ENCODE measurements at places on chromosomes 13 and 19.

- no peak for DNase-seq
Observed at GRCh38 chr19:3968556-3969434, 2.1 kb downstream of the DAPK3 start.

DNA sequence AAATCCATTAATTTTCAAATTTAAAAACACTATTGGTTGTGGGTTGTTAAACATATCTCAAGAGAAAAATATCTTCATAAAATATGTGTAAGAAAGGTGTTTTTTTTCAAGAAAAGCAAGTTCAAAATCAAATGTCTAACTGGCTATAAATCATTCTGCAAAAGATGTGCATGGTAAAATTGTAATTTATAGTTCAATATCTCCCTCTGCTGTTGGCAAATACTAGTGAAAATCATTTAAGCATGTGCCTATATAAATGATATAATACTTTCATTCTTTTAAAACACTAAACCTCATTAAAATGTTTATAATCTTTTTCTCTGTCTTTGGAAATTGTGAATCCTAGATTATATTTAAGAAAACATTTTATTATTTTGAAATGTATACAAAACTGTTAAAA is 17.2 kb upstream of the SLITRK6 start:
- DNase-seq, result no peak

- no peak for DNase-seq
Observed at GRCh38 chr13:39965309-39965708, 309.8 kb downstream of the COG6 start.

DNA sequence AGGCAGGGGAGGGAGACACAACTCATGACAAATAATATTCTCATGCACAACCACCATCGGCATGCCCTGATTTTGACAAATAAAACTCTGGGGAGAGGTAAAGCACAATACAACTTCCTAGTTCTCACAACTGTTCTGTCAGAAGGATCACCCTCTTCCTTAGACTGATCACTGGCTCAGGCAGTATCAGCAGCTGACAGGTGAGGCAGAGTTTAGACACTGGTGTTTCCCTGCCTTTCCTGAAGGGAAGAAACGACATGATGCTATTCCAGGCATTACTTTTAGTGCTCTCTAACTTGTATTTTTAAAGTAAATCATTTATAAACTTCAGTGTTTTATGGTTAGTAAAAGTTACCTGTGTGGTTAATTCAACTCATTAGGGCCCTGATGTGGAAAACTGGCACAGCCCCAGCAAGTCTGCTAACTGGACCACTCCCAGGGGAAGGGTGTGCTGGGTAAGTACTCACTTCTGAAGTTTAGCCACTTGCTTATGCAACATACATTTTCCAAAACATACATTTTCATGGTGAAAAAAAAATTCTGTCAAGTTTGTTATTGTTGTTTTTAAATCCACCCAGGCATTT is 82.8 kb downstream of the CRYL1 start:
- DNase-seq, result no peak

GRCh38 chr19:46461537-46461936 is 9.8 kb downstream of the PNMA8A start:
- no peak for DNase-seq

DNA sequence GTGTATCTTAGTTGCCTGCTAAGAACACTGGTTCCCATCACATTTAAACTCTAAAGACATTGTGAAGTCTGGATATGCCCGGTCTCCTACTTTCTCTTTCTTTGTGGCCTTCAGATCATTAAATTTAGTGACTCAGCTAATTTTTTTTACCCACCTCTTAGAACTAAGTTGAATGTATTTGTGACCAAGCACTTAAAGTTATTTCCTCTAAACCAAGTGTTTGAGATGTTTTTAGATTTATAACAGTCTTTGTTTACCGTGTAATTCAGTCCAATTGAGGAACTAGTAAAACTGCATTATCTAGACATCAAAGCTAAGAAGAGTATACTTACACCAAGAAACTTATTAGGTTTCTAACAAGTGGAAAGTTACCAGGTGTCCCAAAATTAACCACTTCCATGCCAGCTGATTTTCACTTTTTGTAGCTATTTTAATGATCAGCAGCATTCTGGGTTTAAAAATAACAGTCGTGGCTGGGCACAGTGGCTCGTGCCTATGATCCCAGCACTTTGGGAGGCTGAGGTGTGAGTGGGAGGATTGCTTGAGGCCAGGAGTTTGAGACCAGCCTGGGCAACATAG is 53.1 kb downstream of the ARHGAP35 start:
- no peak for DNase-seq

GRCh38 chr13:43363156-43363953 is 340.0 kb downstream of the DNAJC15 start:
- DNase-seq, result no peak

GRCh38 chr13:30943881-30944280 is 11.4 kb downstream of the TEX26 start:
- DNase-seq, result no peak

DNA sequence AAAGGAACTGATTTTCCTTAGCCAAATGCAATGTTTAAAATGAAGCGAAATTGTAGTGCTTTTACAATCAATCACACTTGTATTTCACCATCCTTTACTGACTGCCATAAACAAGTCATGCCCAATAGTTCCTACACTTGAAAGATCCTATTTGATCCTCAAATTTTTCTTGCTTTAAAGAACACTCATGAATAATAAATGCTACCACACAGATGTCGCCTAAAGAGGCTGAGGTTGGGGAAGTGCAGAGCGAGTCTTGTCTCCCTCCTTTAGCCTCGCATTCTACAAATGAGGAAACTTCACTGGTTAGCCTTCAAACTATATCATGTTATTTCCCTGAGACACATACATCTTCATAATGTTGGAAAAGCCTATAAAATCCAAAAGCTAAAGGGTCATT is 18.7 kb upstream of the AMER2 start:
- no peak for DNase-seq

- DNase-seq, result no peak
Observed at GRCh38 chr13:40379196-40379595, 287.2 kb downstream of the FOXO1 start.

DNA sequence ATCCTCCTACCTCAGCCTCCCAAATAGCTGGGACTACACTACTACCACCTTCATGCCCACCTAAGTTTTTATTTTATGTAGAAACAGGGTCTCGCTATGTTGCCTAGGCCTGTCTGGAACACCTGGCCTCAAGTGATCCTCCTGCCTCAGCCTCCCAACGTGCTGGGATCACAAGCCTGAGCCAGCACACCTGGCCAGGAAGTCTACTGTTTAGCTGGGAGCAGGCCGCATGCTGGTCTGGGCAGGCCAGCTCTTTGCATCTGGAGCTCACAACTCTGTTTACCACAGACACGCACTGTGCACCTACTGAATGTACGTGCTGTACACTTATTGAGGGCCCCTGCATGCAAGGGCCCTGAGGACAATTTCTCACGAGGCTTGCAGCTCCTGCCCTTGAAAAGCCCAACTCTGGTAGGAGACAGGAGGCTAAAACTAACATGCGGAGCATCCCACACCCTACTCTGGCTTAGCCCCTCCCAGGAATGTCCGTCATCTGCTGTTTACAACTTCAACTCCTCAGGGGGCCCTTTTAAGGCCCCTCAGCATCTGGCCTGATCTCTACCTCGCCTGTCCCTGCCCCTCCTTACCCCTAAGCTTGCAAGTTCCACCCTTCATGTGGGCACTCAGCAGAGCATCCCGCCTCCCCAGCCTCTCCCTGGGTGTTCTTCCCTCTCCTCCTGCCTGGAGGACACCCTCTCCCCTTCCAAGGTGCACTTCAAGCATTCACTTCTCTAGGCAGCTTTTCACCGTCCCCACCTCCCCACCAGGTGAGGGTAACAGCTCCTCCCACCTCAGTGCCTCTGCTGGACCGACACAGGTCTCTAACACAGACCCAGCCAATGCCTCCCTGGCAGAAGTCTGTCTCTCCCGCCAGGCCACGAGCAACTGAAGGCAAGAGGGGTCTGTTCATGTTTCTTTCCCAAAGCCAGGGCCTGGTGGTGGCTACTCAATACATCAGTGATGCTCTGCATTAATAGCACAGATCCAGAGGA is 114.2 kb upstream of the UQCRFS1 start:
- DNase-seq, result no peak

- DNase-seq, result no peak
Observed at GRCh38 chr19:4909156-4909896, at the start of gene UHRF1. Gene UHRF1 (plus strand): TSS chr19:4909501. CDS start chr19:4910886, 1,385 bp downstream.

DNA sequence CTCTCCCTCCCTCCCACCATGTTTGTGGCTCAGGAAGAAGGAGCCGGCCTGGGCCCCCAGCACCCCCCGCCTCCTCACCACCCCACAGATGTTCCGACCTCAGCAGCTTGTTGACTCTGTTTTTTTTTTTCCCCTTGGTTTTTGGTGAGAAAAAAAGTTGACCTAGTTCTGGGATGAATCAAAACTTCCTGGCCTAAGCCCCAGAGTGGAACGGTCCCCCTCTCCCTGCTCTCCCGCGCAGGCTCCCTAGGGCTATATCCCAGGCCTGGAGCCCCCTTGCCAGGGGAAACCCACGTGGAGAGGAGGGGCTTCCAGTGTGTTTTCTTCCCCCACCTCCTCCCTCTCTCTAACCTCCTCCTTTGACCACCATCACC is 4.0 kb downstream of the COL5A3 start:
- no peak for DNase-seq
